ENCODE measurements at places on chromosomes 2 and 18.

DNA sequence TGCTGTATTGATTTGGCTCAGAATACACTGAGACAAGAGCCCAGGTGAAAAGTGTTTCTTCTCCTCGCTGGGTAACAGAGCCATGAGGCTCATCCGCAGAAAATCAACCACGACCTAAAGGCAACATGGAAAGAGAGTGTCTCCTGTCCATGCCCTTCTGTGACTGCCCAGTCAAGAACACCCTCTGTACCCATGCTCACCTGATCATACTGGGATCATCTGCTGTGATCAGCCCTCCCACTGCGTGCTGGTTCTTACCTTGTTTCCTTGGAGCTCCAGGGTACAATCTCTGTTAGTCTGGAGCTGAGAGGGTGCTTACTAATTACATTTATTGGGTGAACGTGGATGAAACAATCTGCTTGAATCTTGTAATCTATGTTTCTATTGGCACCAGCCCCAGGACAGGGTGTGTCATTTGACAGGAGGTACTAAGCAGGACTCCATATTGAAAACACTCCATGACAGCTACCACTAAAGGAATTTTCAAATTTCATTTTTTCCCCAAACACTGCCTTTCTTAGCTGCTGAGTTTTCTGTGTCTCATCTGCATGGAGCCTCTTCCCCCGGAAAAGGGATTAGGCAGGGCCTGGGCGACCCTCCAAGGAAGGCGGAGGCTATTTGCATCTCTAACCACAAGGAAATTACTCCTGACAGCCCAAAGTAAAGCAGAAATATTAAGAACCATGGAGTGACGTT lies 39.7 kb upstream of the GRP start:
- DNase-seq = no peak

DNA sequence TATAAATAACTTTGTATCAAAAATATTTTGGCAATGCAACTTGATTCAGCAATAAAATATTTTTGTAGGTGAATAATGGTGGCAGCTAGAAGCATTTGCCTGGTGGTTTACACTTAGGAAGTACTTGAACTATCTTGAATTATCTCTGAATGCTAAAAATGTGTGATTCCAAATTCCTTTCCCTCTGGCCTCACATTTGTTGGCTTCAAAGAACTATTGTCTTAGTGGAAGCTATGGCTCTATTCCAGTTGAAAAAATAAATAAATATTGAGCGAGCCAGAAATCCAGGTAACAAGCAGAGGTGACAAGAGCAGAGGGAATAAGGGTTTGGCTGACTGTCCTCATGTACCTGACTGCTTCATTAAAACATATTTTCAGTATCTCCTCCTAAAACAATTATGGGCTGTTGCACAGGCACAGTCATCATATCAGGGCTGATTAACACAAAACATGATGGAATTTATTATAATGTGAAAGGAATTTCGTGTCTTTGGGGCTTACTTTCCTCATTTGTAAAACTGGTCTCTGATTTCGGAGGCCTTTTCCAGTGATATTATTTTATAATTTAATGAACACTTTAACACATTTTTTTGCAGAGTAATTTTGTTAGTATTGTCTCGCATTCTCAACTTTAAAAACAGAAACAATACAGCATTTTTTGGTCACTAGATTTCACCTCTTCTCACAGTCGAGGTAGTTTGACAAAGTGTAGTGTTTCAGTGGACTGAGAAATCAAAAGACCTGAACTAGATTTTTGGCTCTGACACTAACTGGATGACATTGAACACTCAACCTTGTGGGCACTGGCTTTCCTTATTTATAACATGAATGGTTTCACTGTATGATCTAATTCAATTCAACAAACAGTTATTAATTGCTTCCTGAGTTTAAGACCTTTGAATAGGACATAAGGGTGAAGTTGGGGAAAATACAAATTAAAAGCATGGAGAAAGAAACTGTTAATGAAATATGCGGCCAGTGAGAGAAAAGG lies 7.8 kb upstream of the CAVIN2 start:
- no peak for DNase-seq

DNA sequence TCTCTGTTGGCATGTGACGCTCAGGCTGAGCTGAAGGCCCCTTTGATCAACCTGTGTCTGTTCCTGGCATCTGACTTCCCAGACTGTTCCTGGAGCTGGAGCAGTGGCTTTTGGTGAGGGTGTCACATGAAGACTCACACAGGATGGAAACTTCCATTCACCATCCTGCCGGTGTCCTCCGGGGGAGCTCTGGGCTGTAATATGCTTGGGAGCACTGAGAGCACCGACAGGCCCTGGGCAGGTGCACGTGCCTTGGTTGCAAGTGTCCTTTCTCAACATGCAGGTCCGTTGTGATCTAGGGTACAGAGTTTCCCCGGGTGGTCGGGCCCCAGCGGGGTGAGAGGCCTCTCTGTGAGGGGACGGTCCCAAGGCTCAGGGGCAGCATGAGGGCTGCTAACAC lies 24.8 kb upstream of the GBX2 start:
- DNase-seq = no peak

- DNase-seq = no peak
These were observed 45.4 kb upstream of the PAPOLG start for GRCh38 chr2:60710707-60711106.

DNA sequence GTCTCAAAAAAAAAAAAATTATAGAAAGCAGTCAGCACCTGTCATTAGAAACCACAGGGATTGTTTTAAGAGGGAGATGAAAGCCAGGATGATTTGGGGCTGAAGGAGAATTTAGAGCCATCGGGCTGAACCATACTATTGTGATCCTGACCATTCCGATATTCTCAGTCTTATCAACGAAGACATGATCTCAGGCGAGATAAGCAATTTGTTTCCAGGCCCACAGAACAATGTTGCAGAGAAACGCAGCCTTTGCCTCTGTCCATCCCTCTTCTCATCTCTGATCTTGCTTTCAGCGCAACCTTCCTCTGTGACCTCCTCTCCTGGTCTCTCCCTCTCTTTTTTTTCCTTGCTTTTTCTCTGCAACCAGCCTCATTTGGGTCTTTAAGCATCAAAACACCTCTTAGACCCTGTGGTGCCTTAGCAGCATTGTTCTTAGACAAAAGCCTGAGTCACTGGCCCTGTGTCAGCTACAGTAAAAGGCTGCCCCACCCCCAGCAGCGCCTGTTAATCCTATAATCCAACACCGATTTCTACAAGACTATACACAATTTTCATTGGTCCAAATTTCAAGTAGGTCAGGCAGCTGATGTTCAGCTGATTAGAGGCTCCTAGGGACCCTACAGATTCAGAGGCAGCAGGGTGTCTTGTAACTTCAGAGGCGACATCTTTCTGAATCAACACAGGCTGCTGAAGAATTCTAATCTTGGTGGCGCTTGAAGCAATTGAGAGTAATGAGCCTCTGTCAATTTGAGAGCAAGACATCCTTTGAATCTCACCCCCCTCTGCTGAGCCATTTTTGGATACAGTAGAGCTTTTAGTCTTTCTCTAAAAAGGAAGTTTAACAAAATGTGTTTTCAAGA lies 206.0 kb downstream of the NCK2 start:
- DNase-seq = no peak

DNA sequence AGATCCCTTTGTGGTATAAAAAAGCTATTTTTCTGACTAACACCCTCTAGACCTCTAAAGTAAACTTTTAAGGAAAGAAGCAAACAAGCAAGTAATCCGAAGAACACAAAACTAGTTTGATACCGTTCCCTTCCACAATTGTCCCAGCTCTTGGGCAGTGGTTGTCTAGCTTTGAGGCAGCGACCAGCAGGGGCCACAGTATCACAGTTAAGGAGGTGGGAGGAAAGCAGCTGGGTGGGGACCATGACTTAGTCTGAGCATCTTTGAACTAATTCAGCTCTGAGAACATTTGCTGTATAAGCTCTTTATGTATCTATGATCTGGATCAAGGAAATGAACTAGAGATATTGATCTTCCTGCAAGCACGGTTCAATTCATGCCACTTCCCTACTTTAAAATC lies 51.0 kb downstream of the SF3B1 start:
- DNase-seq = no peak

GRCh38 chr2:26717362-26717761 lies 24.8 kb downstream of the KCNK3 start:
- DNase-seq = no peak

DNA sequence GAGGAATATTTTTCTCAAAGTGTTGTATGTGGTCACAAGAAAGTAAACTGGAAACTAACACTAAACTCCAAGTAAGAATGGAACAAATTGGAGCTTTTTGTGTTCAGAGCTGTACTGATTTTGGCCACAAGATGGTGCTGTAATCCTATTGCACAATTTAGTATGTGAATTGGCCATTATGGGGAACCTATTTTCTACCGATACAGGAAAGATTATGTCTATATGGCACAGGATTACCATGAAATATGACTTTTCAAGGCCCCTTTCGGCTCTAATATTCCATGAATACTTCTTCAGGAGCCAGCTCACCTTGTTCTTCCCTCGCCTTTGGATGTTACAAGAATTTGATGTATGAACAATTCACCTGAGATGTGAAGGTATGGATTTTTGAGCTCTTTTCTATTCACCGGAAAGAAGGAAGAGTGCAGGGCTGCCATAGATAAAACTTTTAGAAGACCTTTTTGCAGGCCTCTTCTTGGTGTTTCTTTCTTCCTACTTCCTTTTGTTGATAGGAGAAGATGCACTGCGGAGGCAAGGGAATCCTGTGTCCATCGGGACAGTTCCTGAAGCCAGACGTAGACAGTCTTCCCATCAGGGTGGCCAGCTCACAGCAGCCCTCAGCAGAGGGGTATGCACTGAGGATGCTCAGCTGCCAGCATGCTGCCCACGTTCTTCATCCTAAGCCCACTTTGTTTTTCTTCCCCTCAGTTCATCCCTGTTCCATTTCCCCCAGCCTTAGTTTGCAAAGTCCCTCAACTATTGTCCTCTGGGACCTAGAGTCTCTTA lies 13.3 kb downstream of the MRPL44 start:
- peak; percentile 36 for DNase-seq

GRCh38 chr2:211093743-211094303 lies 537.4 kb downstream of the CPS1 start:
- no peak for DNase-seq

GRCh38 chr2:128710242-128710641 lies 391.6 kb upstream of the HS6ST1 start:
- no peak for DNase-seq

DNA sequence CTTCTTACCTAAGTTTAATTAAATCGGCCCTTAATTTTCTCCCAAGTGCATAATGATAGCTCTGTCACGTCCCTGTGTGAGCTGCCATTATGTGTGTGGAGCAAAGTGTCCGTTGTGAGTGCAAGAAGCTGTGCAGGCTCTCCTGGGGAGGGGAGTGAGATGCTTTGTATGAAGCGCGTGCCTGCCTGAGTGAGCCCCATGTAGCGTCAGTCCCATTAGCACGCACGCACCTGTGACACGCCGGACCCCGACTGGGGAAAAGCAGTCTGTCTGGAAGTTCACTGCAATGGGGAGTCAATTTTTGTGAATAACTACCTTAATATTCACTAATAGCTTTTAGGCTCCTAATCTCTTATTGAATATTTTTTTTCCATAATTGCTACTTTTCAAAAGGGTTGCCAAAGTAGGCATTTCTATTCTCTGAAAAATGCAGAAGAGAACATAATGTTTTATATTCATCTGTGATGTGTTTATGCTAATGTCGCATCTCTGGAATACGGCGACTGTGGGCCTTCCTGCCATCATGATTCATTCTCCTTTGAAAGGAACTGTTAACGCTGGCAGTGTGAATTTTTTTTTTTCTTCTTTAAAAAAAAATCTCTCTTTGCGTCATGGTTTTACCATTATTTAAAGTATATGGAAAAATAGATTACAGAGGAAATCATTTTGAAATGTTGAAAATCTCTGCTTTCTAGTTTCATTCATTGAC lies 157.7 kb downstream of the COL4A4 start:
- DNase-seq = no peak

DNA sequence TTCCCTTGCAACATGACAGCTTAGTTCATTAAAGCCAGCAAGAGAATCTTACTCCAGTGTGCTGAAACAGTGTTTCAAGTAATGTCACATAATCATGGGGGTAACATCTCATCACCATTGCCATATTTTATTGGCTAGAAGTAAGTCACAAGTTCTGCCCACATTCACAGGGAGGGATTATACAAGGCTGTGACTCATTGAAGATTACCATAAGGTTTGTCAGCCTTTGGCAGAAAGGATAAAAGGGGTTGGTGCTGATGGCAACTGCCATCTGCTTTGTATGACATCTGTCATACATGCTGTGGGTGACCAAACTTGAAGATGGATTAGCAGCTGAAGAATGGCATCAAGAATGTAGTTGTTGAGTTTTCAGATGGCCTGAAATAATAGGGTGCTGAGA lies 61.2 kb downstream of the KCNE4 start:
- no peak for DNase-seq

DNA sequence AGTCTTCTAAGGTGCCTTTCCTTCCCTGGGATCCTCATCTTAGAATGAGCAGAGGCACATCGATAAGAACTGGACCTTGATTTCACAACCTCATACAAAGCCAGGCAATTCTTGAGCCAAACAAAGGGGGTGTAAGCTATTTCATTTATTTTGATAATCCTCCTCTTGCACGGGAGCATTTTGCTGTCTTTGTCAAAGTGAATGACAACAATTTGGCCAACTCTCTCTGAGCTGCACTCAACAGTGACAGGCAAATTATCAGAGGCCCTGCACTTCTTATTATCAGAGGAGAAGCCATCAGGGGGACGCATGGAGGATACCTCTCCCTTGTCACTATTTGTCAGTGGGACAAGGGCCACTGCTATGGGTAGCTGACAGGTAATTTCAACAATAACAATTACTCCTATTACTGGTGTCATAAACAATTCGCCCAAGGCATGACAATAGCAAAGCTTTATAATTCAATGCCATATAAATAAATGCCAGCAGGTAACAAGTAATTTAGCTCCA lies 260.4 kb downstream of the MEIS1 start:
- DNase-seq = no peak

- DNase-seq = no peak
These were observed 42.2 kb downstream of the MERTK start for GRCh38 chr2:111940333-111941196.

DNA sequence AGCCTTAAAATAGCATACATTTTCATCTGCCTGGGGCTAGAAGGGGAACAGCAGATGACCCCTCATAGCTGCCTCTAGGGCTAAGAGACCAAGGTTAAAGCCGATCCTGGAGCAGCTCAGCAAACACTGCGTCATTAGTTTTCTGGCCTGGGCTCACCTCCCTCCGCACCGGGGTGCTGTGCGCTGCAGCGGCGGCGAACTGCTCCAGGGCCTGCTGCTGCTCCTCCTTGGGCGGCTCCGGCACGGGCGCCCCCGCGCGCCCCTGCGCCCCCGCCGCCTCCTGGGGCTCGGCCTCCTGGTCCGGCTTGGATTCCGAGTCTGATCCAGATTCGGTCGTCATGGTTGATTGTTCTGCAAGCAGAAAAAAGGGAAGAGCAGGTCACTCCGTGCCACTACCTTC lies 55.0 kb downstream of the EPB41L3 start:
- peak; percentile 61 for DNase-seq

GRCh38 chr2:235027558-235028214 lies 75.9 kb downstream of the SH3BP4 start:
- DNase-seq = no peak

DNA sequence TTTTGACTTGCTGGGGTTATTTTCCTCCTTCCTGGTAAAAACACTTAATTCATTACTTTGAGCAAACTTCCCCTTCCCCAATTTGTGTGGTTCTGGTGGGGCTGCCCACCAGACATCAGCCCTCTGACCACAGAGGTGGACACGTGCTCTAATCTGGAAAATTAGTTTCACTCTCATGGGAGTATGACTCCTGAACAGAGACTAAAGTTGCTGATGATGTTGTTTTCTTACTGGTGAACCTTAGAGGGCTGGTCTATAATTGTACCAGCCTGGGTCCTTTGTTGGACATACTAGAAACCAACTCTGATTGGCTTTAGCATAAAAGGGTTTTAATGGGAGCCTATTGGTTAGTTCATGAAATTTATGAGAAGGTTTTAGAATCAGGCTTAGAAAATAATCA lies 54.1 kb upstream of the ACYP2 start:
- DNase-seq = no peak
